ENCODE measurements at places on chromosomes 6 and 20.

GRCh38 chr6:145502416-145502815 is 232.9 kb downstream of the EPM2A start:
- no peak for DNase-seq

GRCh38 chr6:2579241-2579761 is 171.4 kb downstream of the MYLK4 start:
- no peak for DNase-seq

- DNase-seq = no peak
Observed at GRCh38 chr6:17666646-17667045, 40.1 kb downstream of the NUP153 start.

DNA sequence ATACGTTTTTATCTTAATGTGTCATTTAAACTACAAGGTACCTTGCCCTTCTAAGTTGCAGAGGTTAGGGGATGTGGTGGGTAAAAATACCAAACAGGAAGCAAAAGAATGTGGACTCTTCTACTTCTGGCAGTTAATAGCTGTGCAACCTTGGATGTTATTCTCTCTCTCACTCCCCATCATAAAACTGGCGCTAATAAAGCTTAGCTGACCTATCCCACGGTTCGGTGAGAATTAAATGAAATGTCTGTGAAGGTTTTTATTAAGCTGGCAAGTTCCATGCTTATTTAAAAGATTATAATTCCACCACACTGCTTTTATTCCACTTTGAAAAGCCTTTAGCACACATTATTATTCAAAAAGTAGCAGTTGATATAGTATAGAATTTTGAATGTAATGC is 127.8 kb upstream of the SLC22A23 start:
- no peak for DNase-seq

- DNase-seq = no peak
Observed at GRCh38 chr6:161133963-161134362, 139.9 kb downstream of the AGPAT4 start.

- no peak for DNase-seq
Observed at GRCh38 chr6:128252341-128253176, 267.8 kb downstream of the PTPRK start.

DNA sequence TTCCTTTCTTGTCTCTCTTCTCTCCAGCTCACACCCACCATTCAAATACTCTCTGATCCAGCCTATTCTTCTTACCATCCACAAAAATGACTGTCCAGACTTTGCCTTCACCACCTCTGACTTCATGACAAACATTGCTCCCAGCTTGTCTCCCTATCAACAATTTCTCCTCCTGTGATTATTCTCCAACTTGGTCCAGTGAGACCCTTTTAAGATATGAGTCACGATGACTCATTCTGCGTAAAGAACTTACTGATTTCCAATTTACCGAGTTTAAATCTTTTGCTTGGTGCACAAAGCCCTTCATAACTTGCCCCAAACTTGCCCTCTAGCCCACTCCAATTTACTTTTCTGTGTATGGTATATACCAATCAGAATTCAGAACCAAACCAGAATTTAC is 833.2 kb downstream of the MAFB start:
- no peak for DNase-seq

GRCh38 chr6:6058054-6058444 is 51.3 kb upstream of the NRN1 start:
- no peak for DNase-seq

DNA sequence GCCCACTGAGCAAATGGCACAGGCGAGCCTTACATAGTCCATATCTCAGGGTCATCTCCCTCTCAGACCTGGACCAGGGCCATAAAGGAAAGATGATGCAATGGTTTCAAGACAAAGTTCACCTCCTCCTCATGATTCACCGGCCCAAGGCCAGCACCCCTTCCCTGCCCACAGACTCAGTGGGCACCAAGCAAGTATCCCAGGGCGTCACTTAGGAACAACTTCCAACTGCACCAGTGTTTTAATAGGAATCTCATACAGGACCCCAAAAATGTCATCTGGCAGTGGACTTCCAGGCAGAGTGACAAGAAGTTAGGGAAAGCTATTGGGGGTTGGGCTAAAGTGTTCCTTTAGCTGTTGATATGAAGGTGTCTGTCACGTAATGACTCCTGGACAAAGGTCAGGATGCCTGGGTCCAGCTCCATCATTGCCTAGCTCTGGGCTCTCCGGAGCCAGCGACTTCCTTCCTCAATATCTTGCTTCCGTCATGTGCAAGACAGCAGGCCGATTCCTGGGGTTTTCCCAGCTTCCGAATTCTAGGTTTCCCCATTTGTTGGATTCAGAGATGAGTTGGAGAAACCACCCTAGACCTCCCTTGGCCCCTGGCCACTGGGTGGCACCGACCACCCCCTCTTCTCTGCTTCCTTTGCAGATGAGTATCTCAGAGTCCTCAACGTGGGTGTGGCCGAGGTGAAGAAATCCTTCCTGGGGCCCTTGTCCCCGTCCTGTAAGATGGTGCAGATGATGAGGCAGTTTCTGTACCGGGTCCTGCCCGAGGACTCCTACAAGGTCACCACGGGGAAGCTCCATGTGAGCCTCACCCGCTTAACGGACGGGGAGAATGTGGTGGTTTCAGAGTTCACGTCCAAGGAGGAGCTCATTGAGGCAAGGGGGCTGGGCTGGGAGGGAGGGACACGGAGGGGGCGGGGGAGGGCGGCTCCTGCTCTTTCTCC is 21.1 kb downstream of the PNPLA1 start:
- no peak for DNase-seq

- no peak for DNase-seq
Observed at GRCh38 chr6:114055349-114055748, 84.4 kb upstream of the HDAC2 start.

DNA sequence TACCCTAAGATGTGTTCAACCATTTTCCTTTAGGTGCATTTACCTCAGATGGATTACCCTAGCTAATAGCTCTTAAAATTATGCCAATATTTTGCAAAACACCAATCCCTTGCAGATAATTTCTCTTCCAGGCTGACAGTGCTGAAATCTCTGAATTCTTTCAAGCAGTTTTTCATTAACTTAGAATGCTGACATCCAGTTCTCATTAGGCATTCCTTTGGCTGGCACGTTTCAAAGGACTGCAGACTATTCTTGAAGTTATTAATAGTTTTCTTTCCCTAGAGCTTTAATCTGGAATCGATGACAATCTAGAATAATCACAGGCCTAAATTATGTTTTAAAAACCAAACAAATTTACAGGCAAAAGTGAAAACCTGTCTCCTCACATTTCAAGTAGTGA is 68.3 kb downstream of the SMLR1 start:
- no peak for DNase-seq

GRCh38 chr20:58634521-58635278 is 16.4 kb upstream of the STX16 start:
- peak; percentile 85 for DNase-seq

DNA sequence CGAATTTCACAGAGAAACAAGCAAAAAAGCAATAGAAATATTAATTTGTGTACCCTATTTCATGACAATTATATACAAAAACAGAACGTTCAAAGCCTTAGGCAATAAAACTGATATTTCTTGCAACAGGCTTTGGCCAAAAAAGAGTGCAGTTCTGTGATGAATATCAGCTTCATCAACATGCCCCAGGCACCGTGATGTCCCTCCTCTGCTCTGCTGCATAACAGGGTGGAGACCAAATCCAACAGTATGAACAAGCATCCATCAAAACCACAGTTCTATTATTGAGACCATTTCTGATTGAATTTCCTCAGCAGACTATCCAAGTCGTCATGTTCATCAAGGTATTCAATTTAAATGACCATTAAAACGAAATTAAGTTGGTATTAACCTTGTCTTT is 722.6 kb upstream of the NRSN1 start:
- DNase-seq = no peak

- no peak for DNase-seq
Observed at GRCh38 chr6:96789871-96790270, 47.4 kb downstream of the GPR63 start.

- DNase-seq = no peak
Observed at GRCh38 chr6:161429921-161430490, 156.1 kb upstream of the AGPAT4 start.

DNA sequence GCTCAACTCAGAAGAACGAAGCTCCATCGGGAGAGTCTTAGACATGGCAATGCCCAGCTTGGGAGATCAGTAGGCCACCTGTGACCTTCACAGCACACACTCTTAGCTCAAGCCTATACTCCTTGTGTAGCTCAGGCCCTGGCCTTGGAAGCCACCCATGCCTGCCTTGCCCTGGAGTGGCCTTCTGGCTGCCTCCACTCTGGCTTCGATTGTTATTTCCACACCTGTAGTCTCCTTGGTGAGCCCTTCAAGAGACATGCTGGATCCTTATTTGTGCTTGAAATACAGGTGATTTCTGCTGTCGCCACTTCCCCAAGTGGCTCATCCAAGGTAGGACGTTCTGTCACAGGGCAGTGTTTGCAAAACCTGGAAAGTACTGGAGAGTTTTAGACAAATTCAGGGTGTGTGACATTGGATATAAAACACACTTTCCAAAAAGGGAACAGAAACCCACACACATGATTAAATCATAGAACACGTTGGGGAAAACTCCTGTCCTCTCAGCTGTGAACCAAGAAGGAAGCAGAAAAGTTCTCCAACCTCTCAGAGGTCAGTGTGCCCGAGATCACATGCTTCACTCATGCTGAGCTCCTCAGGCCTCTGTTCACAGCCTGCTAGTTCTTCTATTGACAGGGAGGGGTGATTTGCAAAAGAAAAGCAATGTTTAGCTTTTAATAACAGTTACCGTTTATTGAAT is 391.8 kb downstream of the CDC5L start:
- DNase-seq = no peak

GRCh38 chr6:29790626-29791025 is 37.0 kb upstream of the HLA-G start:
- no peak for DNase-seq

DNA sequence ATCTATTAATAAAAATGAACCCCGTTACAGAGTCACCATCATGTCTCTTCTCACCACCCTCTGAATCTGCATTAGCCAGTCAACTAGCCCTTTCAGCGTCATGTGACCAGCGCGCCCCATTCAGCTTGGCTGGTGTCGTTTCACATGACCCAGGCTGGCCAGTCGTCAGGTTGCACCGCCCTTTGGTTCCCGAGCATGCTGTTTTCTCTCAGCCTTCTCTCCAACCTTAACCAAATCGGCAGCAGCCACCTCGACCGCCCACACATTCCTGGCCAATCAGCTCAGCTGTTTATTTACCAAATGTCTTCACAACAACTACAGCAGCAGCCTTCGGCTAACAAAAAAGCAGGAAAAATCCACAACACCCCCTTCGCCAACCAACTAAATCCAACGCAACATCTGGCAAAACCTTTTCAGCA is 5.6 kb downstream of the SRSF3 start:
- no peak for DNase-seq

DNA sequence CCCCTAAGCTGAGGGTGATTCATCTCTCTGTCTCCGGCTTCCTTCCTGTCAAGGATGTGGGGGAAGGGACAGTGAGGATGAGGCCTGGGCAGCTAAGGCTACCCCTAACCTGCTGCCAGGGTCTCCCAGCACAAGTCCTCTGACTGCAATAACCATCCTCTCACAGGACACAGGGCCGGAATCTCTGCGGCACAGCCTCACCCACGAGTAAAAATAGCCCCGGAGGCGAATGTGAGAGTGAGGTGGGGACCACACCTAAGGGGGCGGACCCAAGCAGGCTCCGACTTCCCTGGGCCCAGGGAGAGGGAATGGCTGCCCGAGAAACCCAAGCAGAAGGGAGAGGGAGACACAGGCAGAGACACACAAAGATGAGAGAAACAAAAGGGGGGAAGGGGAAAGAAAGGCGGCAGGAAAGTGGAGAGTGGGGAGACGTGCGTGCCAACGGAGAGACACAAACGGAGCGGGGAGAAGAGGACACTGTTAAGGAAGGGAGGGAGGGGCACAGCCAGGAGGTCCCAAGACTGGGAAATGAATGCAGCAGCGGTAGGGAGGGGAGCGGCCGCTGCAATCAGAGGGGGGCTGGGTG is 1.4 kb downstream of the CLIC1 start:
- peak; percentile 67 for DNase-seq

DNA sequence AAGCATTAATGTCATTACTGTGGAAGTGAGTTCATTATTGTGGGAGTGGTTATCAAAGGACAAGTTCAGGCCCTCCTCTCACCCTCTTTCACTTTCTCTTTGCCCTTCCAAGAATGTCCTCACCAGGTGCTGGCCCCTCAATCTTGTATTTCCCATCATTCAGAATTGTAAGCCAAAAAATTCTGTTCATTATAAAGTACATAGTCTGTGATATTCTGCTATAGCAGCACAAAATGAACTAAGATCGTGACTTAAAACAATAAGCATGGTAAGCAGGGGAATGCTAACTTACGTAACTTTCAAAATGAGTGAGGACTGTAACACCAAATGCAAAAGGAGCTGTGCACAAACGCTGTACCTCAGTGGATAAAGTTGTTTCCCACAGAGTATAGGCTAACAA is 515.7 kb upstream of the BTBD3 start:
- no peak for DNase-seq

- no peak for DNase-seq
Observed at GRCh38 chr6:70797625-70798024, 129.9 kb downstream of the SMAP1 start.

DNA sequence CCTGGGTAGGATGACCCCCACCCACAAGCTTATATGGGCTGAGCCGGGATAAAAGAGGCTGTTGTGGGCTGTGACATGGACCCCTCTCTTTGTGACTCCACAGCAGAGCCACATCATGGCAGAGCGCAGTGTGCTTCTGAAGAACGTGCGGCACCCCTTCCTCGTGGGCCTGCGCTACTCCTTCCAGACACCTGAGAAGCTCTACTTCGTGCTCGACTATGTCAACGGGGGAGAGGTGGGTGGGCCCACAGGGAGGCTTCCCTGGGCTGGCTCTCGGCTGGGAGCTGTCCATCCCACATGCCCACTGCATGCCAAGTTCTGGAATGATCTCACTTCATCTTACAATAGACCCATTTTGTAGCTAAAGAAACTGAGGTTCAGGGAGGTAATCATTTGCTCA is 10.5 kb downstream of the SGK2 start:
- DNase-seq = no peak

GRCh38 chr20:3164043-3164762 is 4.5 kb upstream of the FASTKD5 start:
- no peak for DNase-seq

- no peak for DNase-seq
Observed at GRCh38 chr6:43907789-43908472, 137.9 kb downstream of the VEGFA start.

GRCh38 chr6:116928677-116929076 is 51.6 kb downstream of the RFX6 start:
- no peak for DNase-seq
